ENCODE measurements at places on chromosomes 13 and 19.
A peak's percentile ranks its signal among the peaks of the same experiment; 100 is the strongest.

GRCh38 chr13:102729560-102730270 lies 34.9 kb upstream of the METTL21C start:
- DNase-seq, result no peak

- no peak for DNase-seq
Measured at GRCh38 chr19:7806876-7807275, 23.1 kb upstream of the EVI5L start.

- peak; percentile 83 for DNase-seq
Measured at GRCh38 chr19:55516878-55517620, 19.9 kb downstream of the SBK2 start.

DNA sequence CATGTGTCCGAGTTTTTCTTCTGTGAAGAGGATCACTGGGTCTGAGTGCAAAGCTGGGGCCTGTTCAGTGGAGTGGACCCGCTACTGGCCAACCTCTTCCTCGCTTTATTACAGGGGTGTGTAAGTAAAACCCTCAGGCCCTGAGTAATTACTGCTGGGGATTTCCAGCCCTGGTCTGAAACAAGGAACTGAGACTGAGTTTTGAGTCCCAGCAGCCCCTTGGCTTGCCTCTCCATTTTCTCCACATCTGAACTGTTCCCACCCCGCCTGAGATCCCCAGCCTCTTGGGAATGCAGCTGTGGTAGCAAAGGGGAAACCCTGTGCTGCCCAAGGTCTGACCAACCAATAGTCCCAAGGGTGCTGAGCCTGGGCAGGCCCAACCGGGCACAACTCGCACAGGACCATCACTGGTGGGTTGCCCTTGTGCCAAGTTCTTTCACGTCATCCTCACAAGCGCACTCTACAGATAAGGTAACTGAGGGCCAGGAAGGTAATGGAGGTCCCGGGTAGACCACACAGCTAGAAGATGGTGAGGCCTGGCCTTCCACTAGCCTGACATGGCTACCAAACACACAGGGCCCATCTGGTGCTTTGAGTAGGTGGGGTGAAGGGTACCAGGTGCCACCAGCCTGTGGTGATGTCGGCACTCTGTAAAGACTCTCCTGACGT lies 13.7 kb upstream of the SLC35E1 start:
- DNase-seq, result no peak

DNA sequence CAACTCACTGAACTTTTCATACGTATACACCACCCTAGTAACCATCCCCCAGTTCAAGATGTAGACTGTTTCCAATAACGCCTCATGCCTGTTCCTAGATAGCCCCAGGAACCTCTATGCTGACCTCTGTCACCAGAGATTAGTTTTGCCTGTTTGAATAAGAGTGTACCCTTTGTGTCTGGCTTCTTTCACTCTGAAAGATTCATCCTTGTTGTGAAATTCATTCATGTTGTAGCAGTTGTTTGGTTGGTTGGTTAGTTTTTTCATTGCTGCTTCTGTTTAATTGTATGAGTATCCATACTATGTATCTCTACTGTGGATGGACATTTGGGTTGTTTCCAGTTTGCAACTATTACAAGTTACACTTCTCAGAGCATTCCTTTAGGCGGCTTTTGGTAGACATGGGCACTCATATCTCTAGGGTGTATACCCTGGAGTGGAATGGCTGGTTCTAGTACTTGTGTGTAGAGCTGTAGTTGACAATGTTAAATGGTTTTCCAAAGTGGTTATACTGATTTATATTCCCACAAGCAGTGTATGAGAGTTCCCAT lies 1.6 kb downstream of the RNASEH2B start:
- no peak for DNase-seq

DNA sequence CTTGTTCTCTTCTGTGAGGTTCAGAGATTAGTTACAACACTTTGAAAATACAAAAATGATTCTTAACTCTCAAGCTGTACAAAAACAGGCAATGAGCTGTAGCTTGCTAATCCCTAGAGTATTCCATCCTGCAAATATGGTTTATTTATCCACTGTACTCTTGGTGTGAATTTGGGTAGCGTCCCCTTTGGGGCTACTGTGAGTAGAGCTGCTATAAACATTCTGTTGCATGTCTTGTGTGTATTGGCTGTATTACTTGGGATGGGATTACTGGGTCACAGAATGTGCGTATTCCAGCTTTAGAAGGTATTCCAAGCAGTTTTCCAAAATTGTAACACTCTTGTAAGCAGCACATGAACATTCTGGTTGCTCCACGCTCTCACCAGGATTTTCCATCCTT lies 33.5 kb downstream of the GPR12 start:
- no peak for DNase-seq

DNA sequence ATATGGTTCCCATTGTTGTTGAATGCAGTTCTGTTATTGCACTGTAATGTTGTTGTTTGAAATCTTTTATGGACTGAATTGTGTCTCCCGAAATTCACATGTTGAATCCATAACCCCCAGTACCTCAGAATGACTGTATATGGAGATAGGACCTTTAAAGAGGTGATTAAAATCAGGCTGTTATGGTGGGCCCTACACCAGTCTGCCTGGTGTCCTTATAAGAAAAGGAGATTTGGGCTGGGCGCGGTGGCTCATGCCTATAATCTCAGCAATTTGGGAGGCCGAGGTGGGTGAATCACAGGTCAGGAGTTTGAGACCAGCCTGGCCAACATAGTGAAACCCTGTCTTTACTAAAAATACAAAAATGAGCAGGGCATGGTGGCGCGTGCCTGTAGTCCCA lies 7.4 kb downstream of the CXCL17 start:
- DNase-seq, result no peak

GRCh38 chr13:46914341-46914740 lies 17.5 kb upstream of the HTR2A start:
- no peak for DNase-seq

GRCh38 chr13:76552807-76553206 lies 333.4 kb downstream of the KCTD12 start:
- DNase-seq, result no peak

DNA sequence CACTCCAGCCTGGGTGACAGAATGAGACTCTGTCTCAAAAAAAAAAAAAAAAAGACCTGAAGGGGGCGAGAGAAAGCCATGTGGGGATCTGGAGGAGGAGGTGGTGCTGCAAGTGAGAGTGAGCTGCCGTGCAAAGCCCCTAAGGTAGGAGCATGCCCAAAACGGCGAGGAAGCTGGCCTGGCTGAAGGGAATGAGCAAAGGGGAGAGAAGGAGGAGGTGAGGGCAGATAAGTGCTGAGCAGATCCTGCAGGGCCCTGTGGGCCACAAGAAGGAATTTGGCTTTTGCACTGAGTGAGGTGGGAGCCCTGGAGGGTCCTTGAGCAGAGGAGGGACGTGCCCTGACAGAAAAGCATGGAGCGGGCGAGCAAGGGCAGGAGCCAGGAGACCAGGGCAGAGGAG lies 19.4 kb upstream of the ADGRE5 start:
- DNase-seq, result no peak

- peak; percentile 88 for DNase-seq
Measured at GRCh38 chr19:41951686-41952172, 7.4 kb downstream of the RABAC1 start.

- no peak for DNase-seq
Measured at GRCh38 chr13:33175991-33176390, 109.6 kb downstream of the STARD13 start.

GRCh38 chr19:4081441-4082129 lies 14.9 kb upstream of the ZBTB7A start:
- DNase-seq, result no peak

- no peak for DNase-seq
Measured at GRCh38 chr13:112509190-112509589, 78.8 kb downstream of the TUBGCP3 start.

GRCh38 chr19:3968556-3969434 lies 2.1 kb downstream of the DAPK3 start:
- no peak for DNase-seq

DNA sequence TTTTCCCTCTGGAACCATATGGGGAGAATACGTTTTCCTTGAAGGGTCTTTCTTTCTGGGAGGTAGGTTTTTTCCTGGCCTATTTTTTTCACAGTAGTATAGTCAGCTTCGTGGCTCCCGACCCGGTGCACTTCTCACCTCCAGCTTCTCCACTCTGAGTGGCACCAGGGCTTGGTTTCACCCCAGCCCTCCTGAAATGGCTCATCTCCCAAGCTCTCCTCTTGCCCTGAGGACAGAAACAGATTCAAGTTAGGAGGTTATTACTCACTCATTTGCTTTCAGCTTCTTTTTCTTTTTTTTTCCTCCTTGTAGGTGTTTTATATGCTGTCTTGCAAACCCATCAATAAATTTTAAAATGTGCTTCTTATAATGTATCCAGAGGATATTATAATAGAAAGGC lies 199.3 kb downstream of the RFC3 start:
- no peak for DNase-seq

- no peak for DNase-seq
Measured at GRCh38 chr13:77528834-77529500, 6.5 kb upstream of the SCEL start.

DNA sequence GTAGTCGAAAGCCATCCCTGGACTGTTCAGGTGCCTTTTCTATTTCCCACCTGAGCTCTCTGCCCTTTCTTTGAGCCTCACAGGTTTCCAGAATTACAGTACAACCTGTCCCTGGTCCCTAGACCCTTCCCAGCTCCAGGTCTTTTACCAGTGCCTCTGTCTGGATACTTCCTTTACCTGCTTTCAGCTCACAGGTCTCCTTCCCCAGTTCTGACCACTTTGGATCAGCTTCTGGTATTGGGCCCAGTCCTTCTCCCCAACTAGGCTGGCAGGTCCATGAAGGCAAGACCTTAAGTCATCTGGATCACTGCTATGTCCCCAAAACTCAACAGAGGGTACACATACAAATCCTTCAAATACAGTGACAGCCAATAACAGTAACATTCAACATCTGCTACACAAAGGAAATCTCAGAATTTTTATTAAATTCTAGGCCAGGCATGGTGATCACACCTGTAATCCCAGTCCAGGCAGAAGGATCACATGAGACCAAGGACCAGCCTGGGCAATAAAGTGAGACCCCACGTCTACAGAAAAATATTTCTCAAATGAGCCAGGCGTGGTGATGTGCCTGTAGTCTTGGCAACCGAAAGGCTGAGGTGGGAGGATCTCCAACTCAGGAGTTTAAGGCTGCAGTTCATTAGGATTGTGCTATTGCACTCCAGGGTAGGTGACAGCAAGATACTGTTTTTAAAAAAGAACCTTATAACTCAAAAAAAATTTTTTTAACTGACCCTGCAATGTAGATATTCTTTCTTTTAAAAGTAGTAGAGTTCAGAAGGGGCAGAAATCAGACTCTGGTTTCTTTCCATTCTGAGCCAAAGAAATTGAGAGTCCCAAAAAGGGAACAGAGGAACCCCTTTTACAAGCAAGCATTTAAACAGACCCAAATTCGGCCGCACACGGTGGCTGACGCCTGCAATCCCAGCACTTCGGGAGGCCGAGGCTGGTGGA lies 1.3 kb downstream of the RPS16 start:
- no peak for DNase-seq

DNA sequence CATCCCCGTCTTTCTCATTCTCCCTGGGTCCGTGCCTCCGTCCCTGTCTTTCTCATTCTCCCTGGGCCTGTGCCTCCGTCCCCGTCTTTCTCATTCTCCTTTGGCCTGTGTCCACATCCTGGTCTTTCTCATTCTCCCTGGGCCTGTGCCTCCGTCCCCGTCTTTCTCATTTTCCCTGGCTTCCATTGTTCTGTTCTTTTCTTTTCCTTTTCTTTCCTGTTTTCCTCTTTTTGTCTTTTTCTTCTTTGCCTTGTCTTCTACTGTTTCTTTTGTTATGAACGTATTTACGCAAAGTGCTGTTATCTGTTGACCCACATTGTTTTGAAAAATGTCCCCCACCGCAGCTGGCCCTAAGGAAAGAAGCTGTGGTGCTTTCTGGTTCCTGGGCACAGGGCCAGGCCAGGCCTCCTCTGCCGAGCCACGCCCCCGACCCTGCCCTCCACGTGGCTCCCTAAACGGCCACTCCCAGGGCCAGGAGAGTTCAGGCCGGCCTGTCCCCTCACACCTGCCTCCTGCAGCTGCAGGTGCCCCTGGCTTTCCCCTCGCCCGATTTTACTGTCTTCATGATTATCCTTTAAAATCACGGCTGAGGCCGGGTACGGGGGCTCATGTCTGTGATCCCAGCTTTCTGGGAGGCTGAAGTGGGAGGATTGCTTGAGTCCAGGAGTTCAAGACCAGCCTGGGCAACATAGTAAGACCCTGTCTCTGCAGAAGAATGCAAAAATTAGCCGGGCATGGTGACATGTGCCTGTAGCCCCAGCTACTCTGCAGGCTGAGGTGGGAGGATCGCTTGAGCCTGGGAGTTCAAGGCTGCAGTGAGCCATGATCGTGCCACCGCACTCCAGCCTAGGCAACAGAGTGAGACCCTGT lies 14.0 kb upstream of the TMPRSS9 start:
- no peak for DNase-seq

DNA sequence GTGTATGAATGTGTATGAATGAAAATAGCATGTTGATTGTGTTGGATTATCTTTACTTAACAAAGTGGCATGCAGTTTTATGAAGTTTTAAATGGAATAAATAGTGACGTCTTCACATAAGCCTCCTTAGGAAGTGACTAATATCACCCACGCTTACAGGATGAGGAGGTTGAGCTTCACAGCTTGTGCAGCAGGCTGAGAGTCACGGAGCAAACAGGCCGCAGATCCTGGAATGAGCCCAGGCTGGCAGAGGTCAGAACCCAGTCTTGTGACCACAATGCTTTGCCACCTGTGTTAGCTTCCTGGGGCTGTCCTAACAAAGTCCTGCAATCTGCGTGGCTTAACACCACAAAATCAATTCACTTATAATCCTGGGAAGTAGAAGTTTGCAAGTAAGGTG lies 20.8 kb downstream of the LAIR2 start:
- no peak for DNase-seq

GRCh38 chr13:39039041-39039440 lies 785 bp downstream of the NHLRC3 start:
- no peak for DNase-seq

GRCh38 chr19:36331353-36332228 lies 47.4 kb downstream of the ZFP14 start:
- DNase-seq, result peak; percentile 17

GRCh38 chr13:49690133-49690994 lies 922 bp downstream of the EBPL start:
- no peak for DNase-seq

DNA sequence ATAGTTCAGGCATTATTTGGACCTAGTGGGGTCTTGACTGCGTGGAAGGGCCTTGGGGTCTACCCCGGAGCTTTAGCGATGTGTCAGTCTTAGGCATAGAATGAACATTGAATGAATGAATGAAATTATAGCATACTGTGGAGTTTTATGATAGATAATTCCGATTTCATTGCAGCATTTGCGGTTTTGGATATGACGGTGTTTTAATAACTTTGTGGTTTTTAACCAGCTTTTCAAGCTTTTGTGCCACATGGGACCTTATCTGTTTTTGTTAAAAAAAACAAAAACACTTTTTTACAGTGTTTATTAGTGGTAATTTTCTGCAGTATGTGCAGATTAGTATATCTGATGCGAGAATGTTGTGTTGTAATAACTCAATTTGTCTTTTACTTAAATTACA lies 696 bp downstream of the NUP58 start:
- DNase-seq, result no peak

DNA sequence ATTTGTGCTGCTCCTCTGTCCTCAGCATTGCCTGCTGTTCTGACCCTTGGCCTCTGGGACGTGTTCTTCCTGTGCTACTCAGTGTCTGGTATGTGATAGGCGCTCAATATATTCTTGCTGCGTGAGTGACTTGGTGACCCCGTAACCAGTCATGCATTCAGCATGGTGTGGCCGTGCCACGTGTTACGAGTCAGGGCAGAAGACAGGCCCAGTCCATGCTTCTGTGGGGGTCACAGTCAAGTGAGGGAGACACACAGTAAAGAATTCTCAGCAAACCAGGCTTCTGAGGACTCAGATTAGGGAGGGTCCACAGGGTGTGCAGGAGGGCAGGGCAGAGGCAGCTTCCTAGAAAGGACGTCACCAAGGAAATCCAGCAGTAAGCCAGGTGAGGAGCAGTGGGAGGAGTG lies 7.9 kb downstream of the PPP1R37 start:
- DNase-seq, result no peak

Measured in activated gamma-delta T cell treated with anti-CD3 and anti-CD28 coated beads, Interleukin-2, amount 50 U/mL, for 16 hours (primary cell).